Heart left ventricle (tissue), 16 donors: ENCODE measurements at places on chromosomes 12 and 14. TPM values are rescaled to one million over a fixed set of nuclear protein-coding genes. Genes with fewer than 3 reads are reported as not detected.

- no peaks in the 10 kb centered on the region for H3K36me3 ChIP-seq
- no peaks in the 10 kb centered on the region for H3K4me1 ChIP-seq
- H3K4me3 ChIP-seq, result no peak overlapping the region
- H3K27me3 ChIP-seq, result no peaks in the 10 kb centered on the region
- no peak overlapping the region for H3K27ac ChIP-seq
These were observed 540.5 kb downstream of the DIO2 start for GRCh38 chr14:79670811-79671210.

The KCTD10 gene
- 9.5 TPM for polyA plus RNA-seq

DNA sequence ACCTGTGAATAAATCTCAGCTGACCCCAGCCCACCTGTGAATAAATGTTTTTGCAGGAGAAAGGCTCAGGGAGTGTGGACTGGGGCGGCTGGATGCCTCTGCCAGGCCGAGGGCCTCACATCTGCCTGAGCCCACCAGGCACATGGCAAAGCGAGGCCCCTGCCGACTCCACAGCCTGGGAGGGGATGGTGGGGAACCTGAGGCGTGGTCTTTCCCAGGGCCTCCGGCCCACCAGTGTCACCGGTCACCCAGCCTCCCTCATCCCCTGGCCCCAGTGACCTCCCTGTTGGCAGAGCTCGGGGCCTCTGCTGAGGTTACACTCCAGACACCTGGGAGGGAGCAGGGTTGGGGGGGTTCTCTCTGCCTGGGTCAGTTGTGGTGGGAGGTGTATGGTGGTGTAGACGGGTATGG, 8.2 kb downstream of the NOC4L start:
- no peaks in the 10 kb centered on the region for H3K4me1 ChIP-seq
- H3K4me3 ChIP-seq, result no peak overlapping the region
- peaks cover 3% of the 10 kb centered on the region for H3K36me3 ChIP-seq
- no peaks in the 10 kb centered on the region for H3K27me3 ChIP-seq
- H3K27ac ChIP-seq, result no peak overlapping the region

The SCN8A gene
- polyA plus RNA-seq, result 0.19 TPM

DNA sequence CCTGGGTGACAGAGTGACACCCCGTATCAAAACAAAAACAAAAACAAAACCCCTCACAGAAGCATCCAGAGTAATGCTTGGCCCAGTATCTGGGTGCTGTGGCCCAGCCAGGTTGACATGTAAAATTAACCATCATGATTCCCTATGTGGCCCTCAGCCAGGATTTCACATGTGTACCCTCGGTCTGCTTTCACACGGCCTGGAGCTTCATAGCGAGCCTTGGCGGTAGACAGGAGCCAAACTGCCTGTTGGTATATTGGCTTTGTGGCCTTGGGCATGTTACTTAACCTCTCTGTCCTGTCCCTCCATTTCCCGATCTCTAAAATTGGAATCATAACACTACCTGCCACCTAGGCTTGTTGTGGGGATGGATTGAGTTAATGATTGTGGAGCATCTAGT, 65.5 kb downstream of the ADCK1 start:
- H3K27me3 ChIP-seq, result no peaks in the 10 kb centered on the region
- no peak overlapping the region for H3K4me3 ChIP-seq
- no peak for DNase-seq
- H3K4me1 ChIP-seq, result peaks cover 9% of the 10 kb centered on the region
- H3K27ac ChIP-seq, result no peak overlapping the region

The B4GALNT3 gene
- 34.6 TPM for polyA plus RNA-seq

DNA sequence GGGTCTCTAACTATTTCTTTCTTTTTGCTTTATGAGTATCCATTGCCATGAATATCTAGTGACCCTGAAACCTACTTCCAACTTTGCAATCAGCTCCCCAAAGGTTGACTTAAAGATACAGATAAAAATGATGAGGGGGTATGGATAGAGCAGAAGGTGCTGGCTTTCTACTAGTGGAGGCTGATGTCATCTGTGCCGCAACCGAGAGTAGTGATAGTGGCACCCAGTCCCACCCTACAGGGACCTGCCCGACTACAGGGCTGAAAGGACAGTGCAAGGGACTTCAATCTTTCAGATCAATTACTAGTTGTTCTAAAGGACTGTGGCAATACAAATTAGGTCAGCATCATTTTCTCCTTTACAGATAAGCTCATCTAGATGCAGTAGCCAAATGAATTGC, 806.0 kb downstream of the VRK1 start:
- H3K27ac ChIP-seq, result no peak overlapping the region
- H3K27me3 ChIP-seq, result peaks cover 8% of the 10 kb centered on the region
- no peaks in the 10 kb centered on the region for H3K4me1 ChIP-seq
- no peak for DNase-seq

The ACVRL1 gene
- 20.5 TPM for polyA plus RNA-seq

GRCh38 chr12:32217354-32218310, 111.0 kb downstream of the BICD1 start:
- no peak for DNase-seq
- no peak overlapping the region for H3K4me3 ChIP-seq
- H3K27ac ChIP-seq, result no peak overlapping the region
- peaks cover 23% of the 10 kb centered on the region for H3K36me3 ChIP-seq

DNA sequence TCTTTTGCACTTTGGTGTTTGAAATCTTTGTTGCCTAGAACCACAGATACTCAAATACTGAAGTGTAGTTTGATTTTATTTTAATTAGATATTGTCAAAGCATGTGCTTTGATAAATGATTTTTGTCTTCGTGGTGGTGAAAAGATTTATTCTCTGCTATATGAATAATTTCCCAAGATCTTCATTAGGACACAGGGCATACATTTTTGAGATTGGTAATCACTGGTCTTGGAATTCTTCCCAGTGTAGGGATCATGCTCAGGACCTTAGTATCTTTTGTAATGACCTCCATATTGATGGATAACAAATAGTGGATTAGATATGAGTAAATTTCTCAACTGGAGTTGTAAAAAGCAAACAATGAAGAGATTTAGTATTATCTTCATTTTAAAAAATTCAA, 28.2 kb downstream of the TBK1 start:
- no peaks in the 10 kb centered on the region for H3K27me3 ChIP-seq
- H3K4me1 ChIP-seq, result no peaks in the 10 kb centered on the region
- H3K27ac ChIP-seq, result no peak overlapping the region
- H3K36me3 ChIP-seq, result no peaks in the 10 kb centered on the region
- DNase-seq, result no peak

The SMCO2 gene
- not detected for polyA plus RNA-seq

The PRH2 gene
- polyA plus RNA-seq, result not detected

DNA sequence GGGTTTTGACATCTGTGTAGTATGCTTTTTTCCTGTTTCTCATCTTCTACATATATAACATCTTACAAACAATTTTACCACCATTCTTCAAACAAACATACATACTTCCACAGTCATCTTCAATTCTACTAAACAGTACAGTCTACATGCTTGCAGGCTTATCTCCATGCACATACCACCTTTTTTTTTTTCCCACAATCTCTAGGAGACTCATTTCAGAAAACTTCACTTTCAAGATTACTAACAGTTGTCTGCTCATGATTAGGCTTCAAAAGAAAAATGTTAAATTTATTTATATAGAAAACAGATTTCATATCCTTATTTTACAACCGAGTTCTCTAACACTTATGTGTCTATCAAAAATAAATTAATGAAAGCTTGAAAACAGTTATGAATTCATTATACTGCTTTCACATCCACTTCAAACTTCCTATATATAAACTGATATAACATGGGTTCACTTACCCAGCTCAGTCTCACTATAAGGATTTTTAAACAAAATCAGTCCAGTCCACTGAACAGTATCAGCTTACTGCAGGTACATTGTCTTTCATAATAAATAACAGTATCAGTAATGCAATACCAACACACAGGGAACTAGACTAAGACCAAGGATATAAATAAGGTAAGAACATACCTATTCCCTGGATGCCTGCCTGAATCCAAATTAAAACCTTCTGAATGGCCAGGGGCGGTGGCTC, 42.5 kb downstream of the LRP6 start:
- no peak for DNase-seq
- H3K4me3 ChIP-seq, result no peak overlapping the region
- H3K4me1 ChIP-seq, result no peaks in the 10 kb centered on the region

DNA sequence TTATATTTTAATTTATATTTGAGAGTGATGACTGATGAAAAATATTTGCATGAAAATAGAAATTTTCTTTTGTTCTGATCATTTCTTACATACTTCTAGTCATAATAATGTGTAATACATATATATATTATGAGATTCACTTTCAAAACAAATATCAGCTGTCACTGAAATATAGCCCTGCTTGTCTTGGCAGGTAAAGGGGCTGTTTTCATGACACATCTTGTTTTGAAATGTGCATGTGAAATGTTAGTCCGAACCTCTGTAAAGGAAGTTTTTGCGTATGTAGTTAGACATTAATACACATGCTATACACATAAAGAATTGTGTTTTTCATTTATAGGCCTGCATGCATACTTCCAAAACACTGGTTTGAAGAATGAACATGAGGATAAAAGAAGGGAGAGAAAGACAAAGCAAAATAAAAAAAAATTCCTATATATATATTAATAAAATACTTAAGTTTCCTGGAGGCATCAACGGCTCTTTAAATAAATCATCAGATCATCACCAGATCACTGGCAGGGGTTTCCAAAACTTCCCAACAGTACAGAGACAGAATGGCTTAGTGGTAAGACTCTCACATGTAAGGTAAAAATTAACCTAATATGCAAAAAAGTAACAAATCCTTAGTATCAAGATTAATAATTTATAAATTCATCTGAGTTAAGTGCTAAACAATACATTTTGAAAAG, 60.1 kb downstream of the SEL1L start:
- no peak overlapping the region for H3K4me3 ChIP-seq
- no peak overlapping the region for H3K27ac ChIP-seq
- no peaks in the 10 kb centered on the region for H3K36me3 ChIP-seq
- H3K27me3 ChIP-seq, result no peaks in the 10 kb centered on the region

DNA sequence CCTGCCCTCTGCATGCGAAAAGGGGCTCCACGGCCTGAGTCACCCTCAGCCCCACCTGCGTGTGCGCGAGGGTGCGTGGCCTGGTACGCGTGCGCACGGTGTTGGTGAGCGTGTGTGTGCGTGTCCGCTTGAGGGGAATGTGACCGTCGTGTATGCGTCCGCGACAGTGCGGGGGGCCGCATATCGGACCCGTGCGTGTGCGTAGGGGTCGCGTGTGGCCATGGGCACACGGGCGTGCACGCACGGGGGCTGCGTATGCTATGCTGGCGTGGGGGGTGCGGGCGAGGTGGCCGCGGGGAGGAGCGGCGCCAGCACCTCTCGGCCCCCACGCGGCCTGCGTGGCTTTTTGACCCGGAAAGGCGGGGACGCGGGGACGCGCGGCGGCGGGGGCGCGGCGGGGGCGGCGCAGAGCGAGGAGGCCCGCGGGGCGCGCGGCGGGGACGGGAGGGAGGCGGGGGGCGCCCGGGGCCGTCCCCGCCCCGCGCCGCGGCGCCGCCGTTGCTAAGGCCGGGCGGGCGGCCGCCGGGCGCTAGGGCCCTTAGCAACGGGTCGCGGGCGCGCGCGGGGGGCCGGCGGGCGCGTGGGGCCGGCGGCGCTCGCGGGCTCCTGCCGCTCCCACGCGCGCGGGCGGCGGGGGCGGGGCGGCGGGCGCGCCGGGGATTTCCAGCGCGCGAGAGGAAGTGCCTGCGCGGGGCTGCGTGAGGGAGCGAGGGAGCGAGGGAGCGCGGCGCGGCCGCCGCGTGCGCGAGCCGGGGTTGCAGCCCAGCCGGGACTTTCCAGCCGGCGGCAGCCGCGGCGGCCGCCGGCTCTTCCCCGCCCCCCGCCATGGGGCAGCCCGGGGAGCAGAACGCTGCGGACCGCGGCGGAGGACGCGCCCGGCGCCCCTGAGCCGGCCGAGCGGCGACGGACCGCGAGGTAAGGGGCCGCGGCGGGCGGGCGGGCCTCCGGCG, at the start of gene TRAF3:
TRAF3 (plus strand) TSS at position 689 of the 950 bp plus-strand sequence. CDS start 92,753 bp downstream, outside the sequence.
- H3K4me1 ChIP-seq, result no peaks in the 10 kb centered on the region
- H3K27me3 ChIP-seq, result no peaks in the 10 kb centered on the region
- peak within 1 kb of the TSS; percentile 97 for H3K4me3 ChIP-seq
- DNase-seq, result peak; percentile 89

DNA sequence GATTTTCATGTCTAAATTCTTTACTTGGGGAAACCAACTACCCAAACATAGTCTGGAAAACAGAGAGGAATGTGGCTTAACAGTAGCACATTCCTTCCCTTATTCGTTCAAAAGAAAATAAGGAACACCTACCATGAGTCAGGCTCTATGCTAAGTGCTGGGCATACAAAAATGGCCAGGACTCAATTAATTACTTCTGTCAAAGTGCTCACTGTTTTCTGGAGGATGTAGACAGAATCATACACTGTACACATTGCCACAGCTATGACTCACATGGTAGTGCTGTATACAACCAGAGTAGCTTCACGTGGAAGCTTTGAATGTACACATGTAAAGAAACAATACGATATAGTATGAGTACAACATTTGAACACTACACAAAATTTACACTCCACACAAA, 50.1 kb downstream of the SLC25A21 start:
- no peak overlapping the region for H3K27ac ChIP-seq
- H3K36me3 ChIP-seq, result no peaks in the 10 kb centered on the region
- no peak overlapping the region for H3K4me3 ChIP-seq
- H3K4me1 ChIP-seq, result no peaks in the 10 kb centered on the region

The JPH4 gene
- polyA plus RNA-seq, result 0.23 TPM

- no peak for DNase-seq
- H3K27ac ChIP-seq, result no peak overlapping the region
- H3K4me3 ChIP-seq, result no peak overlapping the region
- H3K27me3 ChIP-seq, result no peaks in the 10 kb centered on the region
- no peaks in the 10 kb centered on the region for H3K36me3 ChIP-seq
These were observed 43.7 kb upstream of the GPHB5 start for GRCh38 chr14:63362389-63362819.
